Fibroblast of skin of back (primary cell): ENCODE measurements at places on chromosomes 2 and 18.

- DNase-seq, result no peak
Measured at GRCh38 chr2:120817136-120817955, 81.7 kb downstream of the GLI2 start.

- no peak for DNase-seq
Measured at GRCh38 chr2:32915694-32916093, 31.1 kb upstream of the LTBP1 start.

- DNase-seq, result no peak
Measured at GRCh38 chr18:46424898-46425297, 232.1 kb downstream of the LOXHD1 start.

DNA sequence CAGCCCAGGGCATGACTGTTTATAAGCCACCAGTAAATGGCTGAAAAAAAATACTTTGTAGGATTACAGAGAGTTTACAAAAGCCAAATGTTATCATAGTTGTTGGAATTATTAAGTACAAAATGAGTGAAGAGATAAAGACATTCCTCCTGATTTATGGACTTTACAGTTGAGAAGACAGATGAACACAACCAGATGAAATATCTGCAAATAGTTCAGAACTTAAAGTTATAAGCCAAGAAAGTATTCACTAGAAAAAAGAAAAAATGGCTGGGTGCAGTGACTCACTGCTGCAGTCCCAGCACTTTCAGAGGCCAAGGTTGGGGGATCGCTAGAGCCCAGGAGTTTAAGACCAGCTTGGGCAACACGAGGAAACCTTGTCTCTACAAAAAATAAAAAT is 11.2 kb downstream of the PMAIP1 start:
- peak; percentile 66 for DNase-seq

- no peak for DNase-seq
Measured at GRCh38 chr2:130720036-130720435, 8.8 kb upstream of the GPR148 start.

DNA sequence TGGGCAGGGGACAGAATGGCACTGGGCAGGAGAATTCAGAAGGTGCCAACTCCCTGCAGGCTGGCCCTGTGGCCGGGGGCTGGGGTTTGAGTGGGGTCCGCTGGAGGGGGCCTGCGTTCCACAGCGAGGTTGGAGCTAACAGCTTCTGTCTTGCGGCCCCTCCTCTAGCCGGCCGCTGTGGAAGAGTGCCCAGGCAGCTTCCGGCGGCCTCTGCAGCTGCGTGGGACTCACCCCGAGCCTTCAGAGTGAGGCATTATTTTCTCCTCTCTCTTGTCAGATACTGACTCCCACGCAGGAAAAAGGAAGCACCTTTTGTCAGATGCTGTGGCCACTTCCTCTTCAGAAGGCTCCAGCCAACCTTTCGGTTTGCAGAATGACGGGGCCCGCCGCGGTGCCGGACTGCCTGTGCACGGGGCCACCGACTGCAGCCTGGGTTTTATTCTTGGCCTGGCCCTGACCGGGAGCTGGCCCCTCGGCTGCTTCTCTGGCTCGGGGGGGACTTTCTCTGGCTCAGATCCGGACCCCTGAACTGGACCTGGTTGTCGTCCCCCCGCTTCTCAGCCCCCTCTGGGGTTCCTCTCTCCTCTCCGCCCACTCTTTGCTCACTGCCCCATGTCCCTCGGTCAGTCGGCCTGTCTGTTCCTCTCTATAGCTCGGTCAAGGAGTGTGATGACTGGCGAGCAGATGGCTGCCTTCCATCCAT is 40.1 kb downstream of the ARHGAP25 start:
- DNase-seq, result no peak

DNA sequence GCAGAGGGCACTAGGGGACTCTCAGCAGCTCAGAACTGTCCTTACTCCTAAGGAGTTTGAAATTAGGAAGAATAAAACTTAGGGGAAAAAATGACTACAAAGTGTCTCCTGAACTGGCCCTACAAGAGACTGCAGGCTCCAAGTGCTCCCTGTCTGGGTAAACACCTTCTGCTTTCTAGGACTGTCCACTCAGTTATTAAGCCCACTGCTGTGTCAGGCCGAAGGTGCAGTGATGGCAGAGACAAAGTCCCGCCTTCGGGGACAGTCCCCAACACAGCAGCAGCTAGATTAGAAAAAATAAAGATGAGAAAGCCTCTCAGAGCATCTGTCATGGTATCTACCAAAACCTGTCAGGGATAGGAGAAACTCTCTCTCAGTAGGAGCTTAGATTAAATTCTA is 28.3 kb downstream of the TWIST2 start:
- no peak for DNase-seq

- DNase-seq, result peak; percentile 77
Measured at GRCh38 chr2:68435615-68436014, 31.5 kb downstream of the FBXO48 start.

DNA sequence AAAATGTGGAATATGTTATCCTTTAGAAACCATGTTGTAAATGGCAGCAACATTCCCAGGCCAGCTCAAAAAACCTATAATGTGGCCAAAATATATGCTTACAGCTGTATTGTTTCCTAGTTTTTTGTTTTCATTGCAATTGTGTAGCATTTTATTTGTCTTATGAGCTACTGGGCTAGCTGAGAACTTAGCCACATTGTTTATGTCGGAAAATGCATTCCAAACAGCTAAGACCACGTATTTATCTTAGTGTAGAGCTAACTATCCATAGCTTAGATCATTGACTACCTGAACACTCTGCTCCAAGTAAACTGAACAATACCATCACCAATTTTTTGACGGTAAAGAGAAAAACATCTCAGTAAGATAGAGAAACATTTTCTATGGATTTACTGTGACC is 38.4 kb downstream of the METAP1D start:
- peak; percentile 23 for DNase-seq

- no peak for DNase-seq
Measured at GRCh38 chr2:226971084-226971483, 135.2 kb downstream of the RHBDD1 start.

DNA sequence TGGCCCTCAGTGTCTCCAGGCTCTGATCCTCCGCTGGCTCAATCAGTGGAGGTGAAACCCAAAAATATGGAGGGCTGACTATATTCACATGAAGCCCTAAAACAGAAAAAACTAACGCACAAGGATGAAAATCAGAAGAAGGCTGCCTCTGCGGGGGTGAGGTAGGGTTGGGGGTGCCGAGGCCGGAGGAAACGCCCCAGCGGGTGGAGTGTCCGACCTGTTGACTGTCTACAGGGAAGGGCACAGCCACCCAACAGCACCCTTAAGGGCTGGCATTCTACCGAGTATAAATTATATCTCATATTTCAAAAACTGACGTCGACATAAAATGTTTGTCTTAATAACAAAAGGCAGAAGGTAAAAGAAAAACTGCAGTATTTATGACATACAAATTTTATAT is 223.5 kb downstream of the HDAC4 start:
- no peak for DNase-seq

DNA sequence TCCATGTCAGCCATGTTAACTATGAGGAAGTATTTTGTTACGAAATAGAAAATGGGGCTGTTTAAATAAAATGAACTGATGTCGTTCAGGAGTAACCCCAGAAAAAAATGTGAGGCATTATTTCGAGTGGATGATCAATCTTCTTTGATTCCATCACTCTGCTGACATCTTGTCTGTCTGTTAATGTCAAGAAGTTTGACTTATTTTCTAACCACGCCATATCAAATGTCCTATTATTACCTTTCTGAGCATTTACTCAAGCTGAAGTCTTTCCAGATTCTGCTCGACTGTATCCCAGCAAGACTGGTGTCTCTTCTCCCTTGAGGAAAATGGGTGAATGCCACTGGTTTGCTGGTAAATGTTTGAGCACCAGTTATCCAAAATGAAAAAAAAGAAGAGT is 672.9 kb upstream of the SOX11 start:
- DNase-seq, result no peak

GRCh38 chr18:57559314-57559713 is 27.2 kb downstream of the FECH start:
- DNase-seq, result no peak

- no peak for DNase-seq
Measured at GRCh38 chr18:27412556-27412955, 227.4 kb upstream of the CHST9 start.

GRCh38 chr2:118473846-118474540 is 373.5 kb downstream of the EN1 start:
- DNase-seq, result no peak

DNA sequence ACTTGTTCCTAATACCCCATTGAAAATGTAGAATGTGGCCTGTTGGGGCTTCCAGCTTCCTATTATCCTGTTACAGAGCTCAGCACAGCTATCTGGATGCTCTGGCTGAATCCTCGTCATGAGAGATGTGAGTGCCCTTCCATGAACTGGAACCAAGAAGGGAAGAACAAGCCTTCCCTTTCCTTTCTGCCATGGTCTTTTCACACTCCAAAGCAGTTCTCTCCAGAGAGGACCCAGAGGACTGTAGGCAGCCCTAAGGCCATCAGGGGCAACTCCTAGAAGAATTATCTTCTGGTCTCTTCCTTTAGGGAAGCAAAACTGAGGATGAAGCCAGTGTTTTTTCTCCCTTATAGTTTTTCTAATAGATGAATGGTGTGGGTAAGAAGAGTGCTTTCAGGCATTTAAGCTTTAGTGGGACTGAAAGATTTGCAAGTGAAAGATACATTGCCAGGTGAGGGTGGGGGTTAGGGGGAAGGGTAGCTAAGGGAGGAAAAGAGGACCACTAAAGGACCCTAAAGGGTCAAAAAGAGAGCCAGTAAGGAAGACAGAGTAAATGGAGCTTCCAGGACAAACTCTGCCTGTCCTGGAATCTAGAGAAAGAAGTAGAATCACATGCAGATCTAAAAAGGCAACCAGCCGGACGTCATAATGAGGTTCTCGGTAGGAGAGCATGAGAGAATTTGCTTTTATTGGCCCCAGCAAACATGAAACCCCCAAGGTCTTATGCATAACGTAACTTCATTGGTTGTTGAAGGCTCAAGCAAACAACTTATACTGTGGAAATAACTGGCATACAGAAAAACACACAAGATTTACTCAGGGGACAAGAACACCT is 12.4 kb upstream of the XPO1 start:
- no peak for DNase-seq

- DNase-seq, result peak; percentile 42
Measured at GRCh38 chr2:147945660-147946059, 74.9 kb downstream of the ORC4 start.

DNA sequence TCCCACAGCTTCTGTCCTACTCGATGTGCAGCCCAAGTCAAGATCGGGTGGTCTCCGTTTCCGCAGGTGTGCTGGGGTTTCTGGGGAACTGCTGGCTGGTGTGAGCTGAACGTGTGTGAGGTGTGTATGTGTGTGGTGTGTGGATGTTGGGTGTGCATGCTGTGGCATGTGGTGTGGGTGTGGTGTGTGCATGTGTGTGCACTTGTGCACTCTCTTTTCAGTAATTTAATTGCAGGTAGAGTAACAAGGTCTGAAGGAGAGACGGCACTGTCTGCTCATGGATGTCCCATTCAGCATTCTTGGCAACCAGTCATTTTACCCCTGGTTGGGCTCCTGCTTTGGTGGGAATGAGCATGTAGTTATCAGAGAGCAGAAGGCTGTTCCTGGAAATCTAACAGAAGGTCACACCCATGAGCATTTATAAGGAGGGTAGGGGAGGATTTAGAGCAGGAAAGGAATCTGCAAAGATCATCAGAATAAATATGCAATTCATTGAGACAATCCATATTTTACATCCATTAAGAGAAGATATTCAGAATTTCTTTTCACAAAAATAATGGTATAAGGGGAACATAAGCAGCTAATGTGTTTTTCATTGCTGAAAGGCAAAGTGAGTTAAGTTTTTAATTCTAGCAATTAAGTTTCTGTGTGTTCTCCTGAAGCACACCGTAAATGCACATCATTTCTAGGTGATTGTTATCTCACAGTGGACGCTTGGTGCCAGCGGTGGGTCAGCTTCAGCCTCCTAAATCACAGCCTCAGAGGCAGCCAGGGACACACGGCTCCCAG is 60.7 kb downstream of the ADI1 start:
- DNase-seq, result no peak

DNA sequence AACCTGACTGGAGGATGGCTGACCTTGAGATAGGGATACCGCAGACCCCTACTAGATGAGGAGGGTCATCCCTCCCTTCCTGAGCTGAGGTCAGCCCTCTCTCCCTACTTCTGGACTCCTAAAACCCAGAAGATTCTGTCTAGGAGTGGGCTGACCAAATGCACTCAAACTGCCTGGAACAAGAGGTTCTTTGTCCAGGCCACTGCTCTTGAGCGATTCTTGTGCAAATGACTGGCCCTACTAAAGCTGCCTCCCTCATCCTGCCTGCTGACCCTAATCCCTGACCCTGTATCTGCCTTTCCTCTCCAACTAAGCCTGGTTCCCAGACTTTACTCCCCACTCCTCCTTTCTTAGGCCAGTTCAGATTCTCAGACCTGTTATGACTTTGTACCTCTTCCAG is 56.2 kb downstream of the EFR3B start:
- no peak for DNase-seq

GRCh38 chr2:44362207-44363015 is 664 bp downstream of the CAMKMT start:
- DNase-seq, result peak; percentile 51

- no peak for DNase-seq
Measured at GRCh38 chr2:20034821-20035220, 16.6 kb downstream of the LAPTM4A start.

- DNase-seq, result no peak
Measured at GRCh38 chr18:73168236-73168635, 300.4 kb upstream of the NETO1 start.

GRCh38 chr2:207123335-207123744 is 42.4 kb downstream of the KLF7 start:
- no peak for DNase-seq

DNA sequence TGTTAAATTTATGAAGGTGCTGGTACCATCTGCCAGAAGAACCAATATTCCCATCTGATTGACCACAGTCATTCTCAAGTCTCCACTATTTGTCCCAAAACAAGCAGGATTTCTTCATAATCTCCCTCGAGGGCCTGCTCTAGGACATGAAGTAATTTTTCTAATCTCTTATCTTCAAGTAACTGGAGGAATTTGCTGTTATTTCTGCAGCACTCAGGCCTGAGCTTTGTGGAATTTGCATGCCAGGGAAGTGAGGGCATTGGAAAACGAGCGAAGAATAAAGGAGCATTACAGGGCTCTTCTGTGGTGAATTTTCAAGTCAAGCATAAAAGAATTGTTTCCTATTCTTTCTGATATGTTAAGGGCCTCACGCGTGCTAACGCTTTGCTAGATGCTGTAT is 161.2 kb upstream of the EPAS1 start:
- DNase-seq, result peak; percentile 82

GRCh38 chr2:217325816-217326215 is 466.0 kb upstream of the TNP1 start:
- DNase-seq, result no peak

DNA sequence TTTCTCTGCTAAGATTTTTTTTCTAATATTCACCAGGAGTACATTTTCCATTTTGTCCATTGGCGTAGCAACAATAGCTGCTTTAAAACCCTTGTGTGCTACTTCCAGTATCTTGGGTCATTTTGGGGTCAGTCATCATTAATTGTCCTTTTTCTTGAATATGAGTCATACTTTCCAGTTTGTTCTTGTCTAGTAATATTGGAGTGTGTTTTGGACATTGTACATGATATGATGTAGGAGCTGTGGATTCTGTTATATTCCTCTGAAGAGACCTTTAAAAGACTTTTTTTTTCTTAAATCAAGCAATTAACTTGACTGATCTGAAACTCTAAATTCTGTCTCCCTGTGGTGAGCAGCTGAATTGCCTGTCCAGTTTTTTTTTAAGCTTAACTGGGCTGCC is 40.8 kb downstream of the AGPS start:
- DNase-seq, result peak; percentile 4
